Activated CD4-positive, alpha-beta T cell treated with anti-CD3 and anti-CD28 coated beads, Interleukin-2, amount 10 ng/mL, durations not matched to agents 7 days and 5 days (primary cell): ENCODE measurements at places on chromosomes 7 and 10. TPM values are rescaled to one million over a fixed set of nuclear protein-coding genes. Genes with fewer than 3 reads are reported as not detected.

GSAP gene
- 7.8 TPM for total RNA-seq

GPR15LG gene
- total RNA-seq, result not detected

PRXL2A gene
- 5.7 TPM for total RNA-seq

PDK4 gene
- not detected for total RNA-seq

GIMAP2 gene
- total RNA-seq, result 102 TPM

TMEM184A gene
- not detected for total RNA-seq

PRKAR1B gene
- total RNA-seq, result 29.8 TPM

BTRC gene
- total RNA-seq, result 14.8 TPM

IPMK gene
- total RNA-seq, result 4.8 TPM

TAC1 gene
- total RNA-seq, result not detected

TYW1B gene
- 4.6 TPM for total RNA-seq

PAOX gene
- total RNA-seq, result 2.6 TPM

SH2D4B gene
- 0.07 TPM for total RNA-seq

CTAGE4 gene
- 1.8 TPM for total RNA-seq

WNT8B gene
- total RNA-seq, result 0.40 TPM

TAS2R39 gene
- not detected for total RNA-seq

CHN2 gene
- total RNA-seq, result 3.6 TPM

FAM13C gene
- not detected for total RNA-seq

CALHM3 gene
- not detected for total RNA-seq

SLC12A9 gene
- 44.1 TPM for total RNA-seq

EIF3B gene
- 148 TPM for total RNA-seq
